NCI-H1092 treated with DMSO at 0.1 percent for 48 hours (cell line): ENCODE measurements at places on chromosomes 13 and 19.

- DNase-seq: no peak
Observed at GRCh38 chr13:114118086-114118485, 14.3 kb downstream of the RASA3 start.

DNA sequence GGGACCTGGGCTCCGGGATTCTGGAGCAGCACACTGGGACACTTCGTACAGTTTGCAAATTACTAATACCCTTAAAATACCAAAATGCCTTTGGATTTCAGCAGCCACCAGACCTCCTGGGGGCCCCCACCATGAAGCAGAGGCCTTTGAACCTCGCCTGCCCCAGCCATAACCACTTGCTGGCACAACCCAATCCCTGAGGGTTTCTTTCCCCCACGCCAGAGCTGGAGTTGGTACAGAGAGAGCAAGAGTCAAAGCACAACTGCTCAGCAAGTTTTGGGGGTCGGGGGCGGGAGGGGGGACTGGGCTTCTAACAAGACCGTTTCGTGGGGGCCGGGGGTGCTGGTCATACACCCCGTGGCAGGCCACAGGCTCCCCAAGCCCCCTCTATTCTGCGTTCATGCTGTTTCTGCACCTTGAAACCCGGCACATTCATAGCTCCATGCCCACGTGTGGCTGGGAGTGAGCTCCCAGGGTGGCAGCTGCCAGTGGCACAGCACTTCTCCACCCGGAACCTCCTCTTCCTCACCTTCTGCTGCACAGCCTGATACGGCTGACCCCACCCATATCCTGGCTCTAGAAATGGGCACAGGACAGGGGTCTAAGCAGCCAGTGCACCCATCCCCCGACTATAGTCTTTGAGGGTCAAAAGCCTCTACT is 17.1 kb downstream of the PLEKHF1 start:
- DNase-seq: no peak

GRCh38 chr19:37074819-37075362 is 3.3 kb upstream of the ZNF420 start:
- DNase-seq: no peak

DNA sequence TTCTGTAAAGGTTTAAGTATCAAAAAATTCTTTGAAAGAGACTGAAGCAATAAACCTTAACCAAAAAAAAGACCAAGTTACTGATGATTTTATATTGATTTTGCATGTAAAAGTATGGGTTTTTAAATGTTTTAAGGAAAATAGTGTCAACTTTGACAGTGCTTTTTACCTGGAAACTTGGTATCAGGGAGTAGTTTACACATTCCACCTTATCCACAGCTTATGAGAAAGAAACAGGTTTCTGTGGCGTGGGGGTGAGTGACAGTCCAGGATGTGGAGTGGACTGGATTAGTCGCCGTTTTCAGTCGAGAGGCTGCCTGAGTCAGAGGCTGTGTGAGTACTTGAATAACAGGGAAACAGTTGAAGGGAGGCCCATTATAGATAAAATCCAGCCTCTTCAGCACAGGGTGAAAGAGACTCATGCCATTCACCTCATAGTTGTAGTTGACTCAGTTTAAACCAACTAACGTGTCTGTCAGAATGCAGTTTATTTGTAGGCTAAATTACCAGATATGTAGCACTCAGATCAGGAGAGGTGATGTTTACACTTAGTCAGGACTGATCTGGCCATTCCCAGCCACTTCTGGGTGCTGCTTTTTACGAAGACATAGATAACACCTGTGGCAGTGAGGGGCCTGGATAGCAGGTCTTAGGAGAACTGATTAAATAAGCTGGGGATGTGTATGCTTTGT is 595 bp upstream of the GPR183 start:
- DNase-seq: no peak

DNA sequence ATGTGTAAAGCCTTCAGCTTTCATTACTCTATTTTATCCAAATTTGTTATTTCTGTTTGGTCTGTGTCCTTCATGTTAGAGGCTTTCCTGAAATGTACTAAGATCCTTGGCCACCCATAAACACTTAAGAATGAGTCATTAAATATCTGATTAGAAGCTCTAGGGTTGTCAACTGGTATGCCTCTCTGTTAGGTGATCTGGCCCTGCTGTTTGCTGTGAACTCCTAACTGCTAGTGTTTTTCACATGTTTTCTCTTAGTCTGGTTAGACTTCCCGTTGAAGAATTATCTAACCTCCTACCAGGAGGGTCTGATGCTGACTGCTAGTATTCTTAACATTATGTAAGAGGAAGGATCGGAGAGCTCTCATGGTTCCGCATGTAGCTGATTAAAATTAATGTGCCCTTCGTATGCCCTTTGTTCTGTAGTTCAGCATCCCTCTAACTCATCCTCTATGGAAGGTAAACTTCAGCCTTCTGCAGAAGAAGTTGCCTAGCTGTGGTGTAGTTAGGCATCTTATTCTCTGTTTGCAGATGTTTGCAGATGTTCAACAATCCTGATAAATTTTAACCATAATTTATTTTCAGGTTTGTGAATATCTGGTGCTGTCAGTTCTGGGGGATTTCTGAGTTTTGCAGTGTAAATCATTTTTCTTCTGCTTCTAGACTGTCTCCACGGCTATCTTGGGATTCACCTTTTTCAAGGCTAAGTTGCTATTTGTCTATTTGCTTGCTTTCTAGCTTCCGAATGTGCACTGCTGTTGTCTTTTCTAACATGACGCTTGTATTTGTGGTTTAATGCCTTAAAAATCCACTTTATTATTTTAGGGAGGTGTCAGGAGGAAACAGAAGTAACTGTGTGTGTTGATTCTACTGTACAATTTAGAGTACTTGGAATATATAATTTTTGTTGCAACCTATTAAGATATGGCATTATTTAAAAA is 207.2 kb upstream of the SPRY2 start:
- no peak for DNase-seq

- DNase-seq: no peak
Observed at GRCh38 chr13:113581871-113582270, 2.7 kb upstream of the TFDP1 start.

DNA sequence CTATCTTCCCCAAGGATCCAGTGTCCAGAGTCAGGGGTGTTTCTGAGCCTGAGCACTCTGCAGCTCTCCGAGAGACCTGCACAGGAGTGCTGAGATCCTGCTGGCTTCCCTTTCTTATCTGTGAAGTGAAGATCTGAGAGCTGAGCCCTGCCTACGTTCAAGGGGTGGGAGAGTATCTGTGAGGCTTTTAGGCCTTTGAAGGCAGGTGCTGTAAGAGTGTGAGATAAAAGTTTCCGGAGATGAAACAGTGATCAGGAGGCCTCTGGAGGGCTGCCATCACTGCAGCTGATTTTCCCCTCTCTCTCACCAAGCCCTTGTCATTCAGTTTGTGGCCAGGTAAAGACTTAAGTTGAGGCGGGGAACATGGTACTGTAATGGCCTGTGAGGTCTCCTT is 83.1 kb downstream of the AKAP11 start:
- no peak for DNase-seq

GRCh38 chr13:109840201-109840892 is 54.0 kb upstream of the IRS2 start:
- DNase-seq: no peak

GRCh38 chr19:39670998-39671397 is 15.3 kb downstream of the LGALS16 start:
- no peak for DNase-seq

- no peak for DNase-seq
Observed at GRCh38 chr19:29120466-29120865, 92.5 kb downstream of the UQCRFS1 start.

- DNase-seq: no peak
Observed at GRCh38 chr13:43284162-43284561, 260.8 kb downstream of the DNAJC15 start.

DNA sequence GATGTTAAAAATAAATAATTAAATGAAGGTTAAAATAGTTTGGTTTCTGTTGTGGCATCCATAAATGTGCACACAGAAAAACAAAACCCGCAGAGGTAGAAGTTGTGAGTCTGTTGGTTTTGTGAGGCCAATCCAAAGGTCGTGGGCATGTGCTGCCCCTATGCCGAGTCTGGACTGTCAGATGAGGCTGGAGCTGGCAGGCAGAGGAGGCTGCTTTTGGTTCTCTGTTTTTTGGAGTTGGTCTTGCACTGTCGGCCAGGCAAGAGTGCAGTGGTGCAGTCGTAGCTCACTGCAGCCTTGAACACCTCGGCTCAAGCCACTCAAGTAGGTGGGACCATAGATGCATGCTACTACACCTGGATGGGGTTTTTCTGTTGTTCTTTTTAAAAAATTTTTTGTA is 43.7 kb downstream of the TSSK6 start:
- DNase-seq: no peak

GRCh38 chr13:110232142-110232541 is 74.8 kb downstream of the COL4A1 start:
- no peak for DNase-seq

- no peak for DNase-seq
Observed at GRCh38 chr19:31354316-31354715, 5.1 kb upstream of the TSHZ3 start.

DNA sequence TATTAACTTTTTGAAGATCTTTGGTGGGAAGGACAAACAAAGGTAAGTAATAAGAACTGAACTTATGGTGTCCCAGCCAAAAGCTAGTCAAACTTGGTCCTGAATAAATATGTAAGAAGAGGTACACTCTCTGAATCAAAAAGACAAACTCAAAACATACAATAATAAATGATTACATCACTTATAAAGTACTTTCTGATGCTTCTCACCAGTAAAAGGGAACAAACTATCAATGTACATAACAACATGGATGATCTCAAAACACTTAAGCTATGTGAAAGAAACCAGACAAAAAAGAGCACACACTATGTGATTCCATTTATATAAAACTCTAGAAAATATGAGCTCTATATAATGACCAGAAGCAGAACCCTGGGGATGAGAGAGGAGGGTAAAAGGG is 138.3 kb downstream of the VWA8 start:
- no peak for DNase-seq

DNA sequence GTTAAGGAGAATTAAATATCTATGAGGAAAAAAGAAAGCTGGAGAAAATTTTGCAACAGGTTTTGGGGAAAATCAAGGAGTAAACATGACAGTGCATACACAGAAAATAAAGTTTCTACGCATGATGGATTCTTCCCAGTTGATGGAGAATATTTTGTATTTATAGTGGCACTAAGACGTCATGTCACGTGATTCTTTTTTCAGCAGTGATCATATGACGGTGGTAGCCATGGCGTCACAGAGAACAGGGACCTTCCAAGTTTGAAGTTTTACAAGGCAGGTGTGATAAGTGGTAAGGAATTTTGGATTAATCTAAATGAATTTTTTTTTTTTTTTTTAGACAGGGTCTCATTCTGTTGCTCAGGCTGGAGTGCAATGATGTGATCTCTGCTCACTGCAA is 8.5 kb downstream of the MBD3L1 start:
- DNase-seq: no peak

DNA sequence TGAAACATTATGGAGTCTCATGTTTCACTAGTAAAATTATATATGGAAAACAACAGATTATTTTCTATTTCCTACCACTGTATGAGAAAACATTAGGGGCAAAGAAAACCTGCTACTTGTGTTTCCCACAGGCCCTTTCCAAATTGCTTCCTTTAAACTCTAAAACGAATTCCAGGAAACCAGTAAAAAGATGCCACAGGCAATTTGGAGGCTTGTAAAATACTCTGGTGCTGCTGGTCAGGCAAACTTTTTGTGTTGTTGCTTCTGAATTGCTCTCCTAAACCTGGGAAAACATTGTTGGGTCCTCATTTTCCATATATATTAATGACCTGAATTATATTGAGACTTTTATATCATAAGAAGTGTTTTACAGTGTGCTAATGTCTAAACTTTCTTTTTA is 141.5 kb downstream of the TDRD3 start:
- no peak for DNase-seq
